GM19239 (cell line): ENCODE measurements at places on chromosomes 2 and 18.

GRCh38 chr2:241451840-241452506 lies 56.4 kb downstream of the STK25 start:
- DNase-seq: no peak

DNA sequence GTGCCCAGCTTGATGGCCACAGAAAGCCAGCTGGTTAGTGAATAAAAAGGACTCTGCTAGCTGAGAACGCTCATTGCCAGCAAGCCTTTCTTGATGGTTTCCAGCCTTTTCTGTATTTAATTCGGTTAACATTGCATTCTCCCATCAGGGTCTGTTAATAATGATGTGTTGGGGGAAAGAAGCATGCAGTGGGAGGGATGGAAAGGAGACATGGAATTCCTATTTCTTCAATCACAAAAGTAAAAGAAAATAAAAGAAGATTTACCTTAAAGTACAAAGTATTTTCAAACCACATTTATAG lies 141.9 kb upstream of the RBBP8 start:
- DNase-seq: no peak

- no peak for DNase-seq
Measured at GRCh38 chr2:177617849-177618248, 225.3 kb downstream of the AGPS start.

- no peak for DNase-seq
Measured at GRCh38 chr2:36692121-36692520, 4.4 kb upstream of the VIT start.

GRCh38 chr18:28015671-28016070 lies 161.3 kb downstream of the CDH2 start:
- DNase-seq: no peak

GRCh38 chr2:222057347-222058073 lies 241.3 kb downstream of the PAX3 start:
- peak; percentile 13 for DNase-seq

DNA sequence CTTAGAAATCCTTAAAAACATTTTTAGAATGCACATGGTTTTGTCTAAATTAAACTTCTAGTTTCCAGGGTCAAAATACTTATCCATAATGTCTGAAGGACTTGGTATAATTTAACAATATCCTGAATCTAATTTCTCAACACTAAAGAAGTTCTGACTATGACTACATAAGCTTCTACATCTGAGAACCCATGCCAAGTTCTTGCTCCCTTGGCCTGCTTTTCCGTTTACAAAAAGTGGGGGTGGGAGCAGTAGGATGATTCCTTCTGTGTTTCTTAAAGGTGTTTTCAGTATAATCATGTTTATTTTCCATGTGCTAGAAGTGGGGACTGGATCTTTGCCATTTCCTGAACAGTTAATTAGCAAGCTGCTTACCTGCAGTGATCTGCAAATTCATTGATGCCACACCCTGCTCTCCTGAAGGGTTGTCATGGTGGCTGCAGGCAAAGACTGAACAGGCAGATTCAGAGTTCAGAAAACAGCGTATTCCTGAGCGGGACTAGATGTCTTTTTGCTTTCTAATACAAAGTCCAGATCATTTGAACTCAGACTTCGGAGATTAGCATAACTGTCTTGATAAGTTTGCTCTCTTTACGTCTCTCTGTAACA lies 36.2 kb downstream of the ADNP2 start:
- DNase-seq: no peak

DNA sequence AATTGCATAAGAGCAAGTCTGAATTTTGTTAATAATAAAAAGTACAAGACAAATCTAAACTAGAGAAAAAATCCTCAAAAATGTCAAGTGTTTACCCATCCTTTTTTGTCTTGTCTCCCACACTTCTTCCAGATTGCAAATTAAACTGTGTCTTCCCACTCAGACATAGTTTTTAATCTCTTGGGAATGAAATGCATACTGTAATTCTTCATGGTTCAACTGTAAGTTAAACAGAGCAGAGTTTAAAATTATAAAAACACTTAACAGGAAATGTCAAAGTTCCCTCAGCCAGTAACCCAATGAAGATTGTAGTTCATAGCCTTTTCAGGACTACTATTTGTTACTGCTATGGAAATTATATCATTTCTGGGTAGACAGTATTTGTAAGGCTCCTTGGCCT lies 171.8 kb downstream of the UBE2E3 start:
- no peak for DNase-seq

- DNase-seq: no peak
Measured at GRCh38 chr2:88810488-88810887, 119.0 kb downstream of the RPIA start.

- no peak for DNase-seq
Measured at GRCh38 chr18:22550861-22551260, 133.1 kb upstream of the CTAGE1 start.

DNA sequence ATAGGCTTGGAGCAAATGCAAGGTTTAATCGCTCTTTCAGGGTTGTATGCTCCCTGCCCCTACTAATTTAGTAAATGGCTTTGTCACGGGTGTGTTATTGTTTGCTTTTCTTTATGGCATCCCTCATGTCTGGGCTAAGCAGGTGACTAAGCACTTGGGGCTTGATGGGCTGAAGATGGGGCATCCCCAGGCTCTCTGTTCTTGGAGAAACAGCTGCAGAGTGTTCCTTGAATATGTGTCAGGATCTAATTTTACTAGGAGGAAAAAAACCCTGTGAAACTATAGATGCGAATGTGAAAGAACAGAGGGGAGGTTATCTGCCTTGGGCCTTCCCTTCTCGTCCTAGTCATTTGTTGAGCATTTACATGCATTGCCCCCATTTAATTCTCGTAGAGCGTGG lies 94.7 kb upstream of the TAF1B start:
- no peak for DNase-seq

DNA sequence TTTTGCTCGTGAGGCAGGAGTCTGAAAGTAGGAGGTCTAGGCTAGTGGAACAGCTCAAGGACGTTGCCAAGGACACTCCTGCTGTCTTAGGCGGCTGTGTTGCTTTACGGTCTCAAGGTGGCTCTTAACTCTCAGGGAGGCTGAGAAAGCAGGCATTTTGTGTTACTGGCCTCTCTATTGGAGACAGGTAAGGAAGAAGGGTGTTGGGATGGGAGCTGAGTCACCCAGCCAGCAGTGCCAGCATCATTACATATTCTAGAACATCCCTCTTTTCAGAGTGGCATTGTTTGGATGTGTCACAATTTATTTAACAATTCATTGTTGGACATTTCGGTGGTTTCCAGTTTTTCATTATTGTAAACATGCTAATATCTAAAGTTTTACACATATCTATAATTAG lies 30.8 kb upstream of the TMEM214 start:
- DNase-seq: no peak

DNA sequence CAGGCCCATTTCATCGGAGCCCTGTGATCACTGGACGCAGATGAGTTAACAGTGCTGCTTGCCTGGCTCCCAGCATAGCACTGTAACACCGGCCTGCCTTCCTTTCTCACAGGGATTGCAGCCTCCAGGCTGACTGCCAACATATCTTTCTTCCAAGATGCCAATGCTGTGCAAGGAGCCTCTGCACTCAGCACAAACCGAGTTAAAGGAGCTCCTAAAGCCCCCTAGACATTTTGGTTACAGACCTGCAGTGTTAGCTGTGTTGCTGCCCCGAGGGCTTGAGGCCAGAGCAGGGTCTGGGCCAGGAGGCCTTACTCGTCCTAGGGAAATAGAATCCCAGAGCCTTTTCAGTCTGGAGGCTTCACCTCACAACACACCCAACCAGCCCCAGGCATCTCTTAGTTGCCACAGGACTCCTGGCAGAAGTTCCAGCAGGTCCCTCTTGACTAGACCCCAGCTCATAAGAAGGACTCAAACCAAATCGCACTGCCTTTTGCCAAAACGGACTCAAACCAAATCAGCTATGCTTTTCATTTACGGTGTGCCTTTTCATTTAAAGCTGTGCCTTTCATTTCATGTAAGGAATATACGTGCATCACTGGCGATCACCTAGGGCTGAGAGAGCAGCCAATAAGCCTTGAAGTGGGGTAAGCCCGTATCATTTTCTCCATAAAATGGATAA lies 58.4 kb upstream of the EML4 start:
- DNase-seq: no peak

DNA sequence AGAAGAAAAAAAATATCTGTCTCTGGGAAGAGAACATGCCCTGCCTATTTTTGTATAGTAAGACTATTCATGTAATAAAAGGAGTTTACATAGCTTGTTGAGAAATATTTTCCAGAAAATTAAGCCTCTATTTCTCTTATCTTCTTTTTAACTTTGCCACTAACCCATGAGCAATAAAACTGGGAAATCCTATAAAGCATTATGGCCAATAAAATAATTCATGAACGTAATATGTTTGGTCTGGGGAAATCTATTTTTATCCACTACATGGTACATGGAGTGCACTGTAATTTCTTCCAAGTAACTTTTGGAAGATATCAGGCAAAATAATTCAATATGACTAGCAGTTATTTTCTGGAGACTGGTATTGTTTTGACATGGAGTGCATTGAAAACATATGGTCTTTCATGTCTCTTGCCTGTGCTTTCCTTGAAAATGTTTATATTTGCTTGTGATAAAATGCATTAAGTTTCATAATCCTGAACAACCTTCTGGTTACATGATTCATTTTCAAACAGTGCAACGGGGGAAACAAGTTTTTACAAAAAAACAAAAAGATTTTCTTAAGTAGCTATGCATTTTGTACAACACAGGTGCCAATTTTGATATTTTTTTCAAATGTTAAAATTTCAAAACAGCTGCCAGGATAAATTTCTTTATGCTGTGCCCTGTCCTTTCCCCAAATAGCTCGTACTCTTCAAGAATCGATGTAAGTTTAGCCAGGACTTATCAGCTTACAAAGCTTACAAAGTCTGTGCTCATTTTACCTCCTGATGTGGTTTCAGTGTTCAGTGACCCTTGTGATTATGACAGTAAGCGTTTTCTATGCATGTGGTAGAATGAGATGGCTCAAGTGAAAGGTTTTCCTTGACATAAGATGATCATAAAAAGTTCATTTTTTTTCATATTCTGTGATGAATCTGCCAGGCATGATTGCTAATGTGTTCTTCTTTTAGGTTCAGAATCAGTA lies 194.5 kb downstream of the UBE2E3 start:
- no peak for DNase-seq

DNA sequence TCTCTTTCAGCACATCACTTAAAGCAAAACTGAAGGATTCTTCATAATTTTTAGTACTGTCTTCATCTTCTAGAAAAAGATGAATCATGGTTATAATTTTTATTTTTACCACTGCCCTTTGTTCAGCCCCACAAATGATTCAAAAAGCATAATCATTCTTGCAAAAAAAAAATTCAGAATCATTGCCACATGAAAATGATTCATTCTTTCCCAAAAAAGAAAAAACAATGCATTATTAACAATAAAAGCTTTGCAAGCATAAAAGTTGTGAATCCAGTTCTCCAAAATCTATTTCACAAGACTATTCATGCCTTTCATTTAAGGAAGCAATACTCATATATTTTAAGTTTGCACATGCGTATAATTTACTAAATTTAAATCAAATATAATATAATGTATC lies 204.8 kb downstream of the RBM43 start:
- no peak for DNase-seq

DNA sequence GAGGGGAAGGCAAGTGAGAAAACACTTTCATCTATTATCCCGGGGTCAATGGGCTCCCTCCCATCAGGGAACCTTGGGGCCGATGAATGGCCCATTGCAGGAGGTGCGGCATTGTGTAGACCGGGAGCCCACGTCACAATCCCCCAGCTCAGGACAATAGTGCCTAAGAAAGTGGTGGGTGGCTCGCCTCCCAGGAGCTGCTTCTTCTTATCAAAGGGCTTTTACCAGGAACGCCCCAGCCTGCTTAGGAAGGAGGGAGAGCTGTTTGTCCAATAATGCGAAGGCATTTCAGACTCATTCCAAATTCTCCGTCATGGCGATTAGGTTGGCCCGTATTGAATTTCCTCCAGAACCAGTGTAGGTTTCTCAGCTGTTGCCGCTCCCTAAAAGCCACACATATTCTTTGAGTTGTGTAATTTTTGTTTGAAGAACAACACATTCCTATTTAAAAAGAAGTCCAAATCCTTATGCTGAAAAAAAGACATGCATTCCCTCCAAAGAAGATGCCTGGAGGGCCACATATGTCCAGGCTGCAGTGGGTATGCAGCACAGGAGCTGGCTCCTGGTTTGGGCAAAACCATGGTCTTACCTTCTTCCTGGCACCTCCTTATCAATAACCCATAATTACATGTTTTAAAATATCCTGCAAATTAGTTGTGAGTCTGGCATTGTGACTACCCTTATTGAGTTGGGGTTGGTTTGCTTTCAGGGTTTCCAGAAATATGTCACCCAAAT lies 264.7 kb downstream of the MYCN start:
- DNase-seq: no peak
